HEK293T (cell line): ENCODE measurements at places on chromosomes 2 and 18.

DNA sequence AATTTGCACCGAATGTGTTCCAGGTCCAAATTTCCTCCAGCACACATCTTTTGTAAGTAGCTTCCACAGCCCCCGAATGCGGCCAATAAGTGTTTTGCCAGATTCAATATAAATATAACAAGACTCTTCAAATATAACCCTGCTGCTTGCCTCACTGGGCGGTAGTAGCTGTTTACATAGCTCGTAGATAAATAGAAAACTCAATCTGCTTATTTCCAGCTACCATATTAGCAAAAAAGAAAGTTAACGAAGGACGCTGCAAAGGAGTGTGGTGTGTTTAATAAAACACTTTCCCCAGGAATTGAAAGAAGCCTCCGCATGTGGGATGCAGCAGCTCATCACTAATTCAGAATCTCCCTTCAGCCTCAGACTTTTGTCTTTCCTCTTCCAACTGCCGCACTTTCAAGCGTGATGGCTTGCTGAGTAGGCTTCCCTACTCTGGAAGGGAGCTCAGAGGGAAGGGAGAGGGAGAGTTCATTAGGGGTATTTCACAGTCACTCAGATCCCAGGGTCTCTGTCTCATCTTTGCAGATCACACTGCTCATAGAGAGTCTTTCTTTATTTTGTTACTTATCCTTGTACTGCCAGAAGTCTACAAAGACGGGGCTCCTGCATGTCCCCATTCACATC lies 367.0 kb downstream of the RND3 start:
- no peak for DNase-seq

DNA sequence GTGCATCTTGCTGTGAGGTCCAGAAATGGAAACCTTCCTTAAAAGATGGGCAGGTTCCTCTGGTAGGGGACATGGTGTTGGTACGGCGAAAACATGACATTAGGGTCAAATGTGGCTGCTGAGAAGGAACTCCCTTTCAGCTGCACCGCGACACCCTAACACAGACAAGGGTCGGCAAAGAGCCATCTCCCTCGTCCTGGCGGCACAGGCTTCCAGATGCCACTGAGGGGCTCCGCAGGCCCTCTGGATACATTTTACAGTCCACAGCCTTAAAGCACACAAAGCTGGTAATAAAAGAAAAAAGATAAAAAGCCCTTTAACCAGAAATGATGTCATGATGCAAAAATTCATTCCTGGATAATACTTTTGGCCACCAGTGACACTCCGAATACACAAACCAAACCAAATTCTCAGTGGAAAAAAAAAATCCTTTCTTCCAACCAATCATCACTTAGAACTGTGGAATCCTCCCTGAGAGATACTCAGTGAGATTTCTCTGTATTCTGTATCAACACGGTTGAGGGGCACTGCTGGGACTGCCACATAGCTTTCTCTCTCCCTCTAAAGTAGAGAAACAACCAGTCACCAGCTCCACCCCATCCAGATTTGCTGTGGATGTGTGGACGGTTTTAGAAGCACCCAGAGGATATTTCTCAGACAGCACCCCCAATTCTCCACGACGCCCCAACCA lies 174.8 kb downstream of the HDAC4 start:
- no peak for DNase-seq

DNA sequence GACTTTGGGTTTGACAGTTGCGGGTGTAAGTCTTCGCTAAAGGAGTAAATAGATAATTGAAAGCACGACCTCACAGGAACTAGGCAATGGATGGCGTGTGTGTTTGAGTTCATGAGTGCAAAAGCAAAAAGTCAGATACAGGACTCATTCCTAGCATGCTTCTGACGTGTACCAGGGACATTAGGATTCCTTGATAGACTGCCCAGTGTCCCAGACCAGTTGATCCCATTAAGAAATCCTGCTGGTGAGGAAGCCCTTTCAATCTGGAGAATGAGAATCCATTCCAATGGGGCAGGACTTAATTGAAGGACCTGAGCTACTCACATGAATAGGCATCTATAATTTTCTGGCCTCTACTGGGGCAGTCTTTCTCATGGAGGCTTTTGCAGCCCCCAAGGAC lies 235.4 kb downstream of the RAD51AP2 start:
- DNase-seq, result no peak

DNA sequence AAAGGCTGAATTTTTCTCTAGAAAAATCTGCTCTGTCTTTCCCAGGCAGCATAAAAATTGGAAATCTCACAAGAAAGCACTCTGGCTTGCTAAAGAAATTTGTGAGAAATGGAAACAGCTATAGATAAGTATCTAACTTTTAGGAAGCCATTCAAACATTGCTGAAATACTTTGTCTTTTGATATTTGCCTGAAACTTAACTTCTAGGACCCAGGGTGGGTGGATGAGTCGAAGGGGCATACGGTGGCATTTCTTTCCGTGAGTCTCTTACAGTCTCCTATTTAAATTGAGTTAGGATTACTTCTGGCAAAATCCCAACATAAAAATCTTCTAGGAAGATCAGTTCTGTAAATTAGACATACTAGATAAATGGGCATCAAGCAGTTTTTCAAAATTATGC lies 532 bp upstream of the COL3A1 start:
- DNase-seq, result no peak

- DNase-seq, result no peak
These were observed 14.2 kb upstream of the RTTN start for GRCh38 chr18:70219688-70220087.

GRCh38 chr2:230048010-230048671 lies 20.6 kb downstream of the SLC16A14 start:
- DNase-seq, result no peak

GRCh38 chr2:113750385-113750784 lies 6.1 kb downstream of the SLC35F5 start:
- no peak for DNase-seq

GRCh38 chr2:115574667-115575066 lies 1132.2 kb downstream of the DPP10 start:
- no peak for DNase-seq

GRCh38 chr2:176071330-176072291 lies 12.2 kb downstream of the EVX2 start:
- no peak for DNase-seq

DNA sequence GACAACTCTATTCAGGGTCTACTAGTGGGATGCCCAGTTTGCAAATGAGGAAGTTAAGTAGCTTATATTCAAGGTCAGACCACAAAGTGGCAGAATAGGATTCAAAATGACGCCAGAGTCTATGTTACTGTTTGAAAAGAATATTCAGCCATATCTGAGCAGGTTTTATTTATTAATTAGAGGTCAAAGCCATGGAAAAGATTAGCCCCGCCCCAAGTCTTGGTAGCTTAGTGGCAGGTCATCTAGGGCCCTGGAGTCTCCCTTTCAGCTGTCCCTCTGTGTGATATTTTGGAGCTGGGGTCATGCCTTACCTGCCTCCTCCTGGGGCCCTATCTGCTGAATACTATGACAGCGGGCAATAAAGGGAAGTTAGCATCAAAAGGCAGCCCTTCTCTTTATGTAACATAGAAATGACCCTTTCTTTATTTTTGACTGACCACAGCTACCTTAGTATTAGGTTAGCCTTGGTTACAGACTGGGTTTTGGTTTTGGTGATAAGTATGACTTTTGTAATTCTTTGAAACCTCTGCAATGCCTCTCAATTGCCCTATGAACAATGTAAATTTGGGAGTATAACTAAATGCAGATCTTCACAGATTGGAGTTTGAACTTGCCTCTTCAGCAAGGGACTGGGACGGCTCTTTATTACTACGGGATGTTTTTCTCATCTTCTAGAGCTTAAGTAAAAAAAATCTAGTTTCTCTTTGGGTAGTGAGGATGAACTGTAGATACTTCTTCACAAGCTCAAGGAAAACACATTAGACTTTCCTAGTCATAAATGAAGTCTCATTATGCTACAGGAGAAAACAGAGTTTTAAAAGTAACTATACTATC lies 153.0 kb upstream of the ITGA4 start:
- no peak for DNase-seq

GRCh38 chr2:134669731-134670669 lies 48.8 kb downstream of the TMEM163 start:
- DNase-seq, result no peak

GRCh38 chr2:42928692-42929545 lies 136.5 kb upstream of the HAAO start:
- peak; percentile 54 for DNase-seq

DNA sequence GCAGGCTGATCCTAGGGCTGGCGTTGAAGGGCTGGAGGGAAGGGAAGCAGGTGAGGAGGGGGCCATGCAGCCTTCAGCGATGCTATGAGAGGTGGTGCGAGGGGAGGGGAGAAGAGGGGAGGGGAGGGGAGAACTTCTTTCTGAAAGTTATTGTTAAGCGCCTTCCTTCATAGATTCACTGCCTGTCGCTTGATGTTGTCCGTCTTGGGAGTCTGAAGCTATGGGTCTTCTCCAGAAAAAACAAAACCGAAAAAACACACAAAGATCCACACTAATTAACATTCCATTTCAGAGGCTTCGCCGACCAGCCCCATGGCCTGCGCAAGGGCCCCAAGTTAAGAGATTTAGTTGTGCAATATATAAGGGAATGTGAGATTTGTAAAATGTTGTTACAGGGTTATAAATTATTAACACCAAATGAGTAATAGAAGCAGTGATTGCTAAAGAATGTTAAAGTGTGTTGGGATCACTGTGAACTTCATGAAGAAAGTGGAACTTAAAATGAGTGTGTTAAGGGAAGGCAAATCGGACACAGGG lies 758 bp downstream of the CFAP221 start:
- no peak for DNase-seq

DNA sequence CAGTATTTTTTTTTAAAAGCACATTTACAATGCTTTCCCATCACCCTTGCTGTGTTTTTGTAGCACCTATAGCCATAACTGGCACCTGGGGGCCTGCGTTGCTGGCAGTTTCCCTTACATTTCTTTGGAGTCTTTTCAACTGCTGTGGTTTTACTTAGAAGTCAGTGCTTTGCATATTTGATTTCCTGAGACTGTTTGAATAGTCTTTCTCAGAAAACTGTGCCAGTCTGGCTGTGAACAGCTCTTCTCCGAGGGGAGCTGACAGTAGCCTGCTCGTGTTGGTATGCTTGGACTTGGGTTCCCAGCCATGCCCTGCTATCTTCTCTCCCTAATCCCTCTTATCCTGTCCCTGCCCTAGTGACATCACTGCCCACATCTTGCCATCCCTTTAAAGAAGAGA lies 81.5 kb downstream of the DPP4 start:
- DNase-seq, result no peak

DNA sequence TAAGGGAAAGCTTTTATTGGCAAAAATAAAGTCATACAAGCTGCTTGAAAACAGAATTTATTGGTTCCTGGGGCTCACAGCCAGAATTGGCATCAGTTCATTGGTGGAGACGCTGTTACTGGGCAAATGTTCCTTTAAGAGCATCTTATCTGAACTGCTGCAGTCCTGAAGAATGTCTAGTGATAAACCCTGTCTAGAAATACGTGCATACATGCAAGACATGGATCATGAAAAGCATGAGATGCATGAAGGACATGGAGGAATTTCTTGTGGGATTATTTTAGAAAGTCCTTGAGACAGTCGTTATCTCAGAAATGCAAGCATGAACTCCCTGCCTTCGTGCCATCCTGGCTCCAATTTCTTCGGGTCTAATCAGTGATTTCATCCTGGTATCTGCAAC lies 32.5 kb upstream of the FHOD3 start:
- no peak for DNase-seq

- DNase-seq, result no peak
These were observed 102.9 kb downstream of the CABLES1 start for GRCh38 chr18:23238152-23238531.

DNA sequence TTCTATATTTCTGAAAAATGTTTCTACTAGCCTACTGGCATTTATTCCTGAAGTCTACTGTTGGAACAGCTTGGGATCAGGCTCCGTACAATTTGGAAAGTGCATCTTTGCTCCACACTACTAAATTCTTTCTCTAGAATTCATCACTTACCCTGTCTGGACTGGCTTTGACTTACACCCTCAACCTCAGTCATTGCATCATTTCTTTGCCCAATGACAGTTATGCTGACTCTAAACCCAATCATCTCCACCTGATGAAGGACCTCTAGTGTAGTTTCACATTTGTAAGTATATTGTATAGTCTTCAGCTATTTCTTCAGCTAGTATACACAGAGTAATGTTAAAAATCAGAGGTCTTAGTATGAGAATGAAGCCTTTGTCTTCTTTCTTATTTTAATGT lies 359.6 kb upstream of the MC4R start:
- DNase-seq, result no peak

DNA sequence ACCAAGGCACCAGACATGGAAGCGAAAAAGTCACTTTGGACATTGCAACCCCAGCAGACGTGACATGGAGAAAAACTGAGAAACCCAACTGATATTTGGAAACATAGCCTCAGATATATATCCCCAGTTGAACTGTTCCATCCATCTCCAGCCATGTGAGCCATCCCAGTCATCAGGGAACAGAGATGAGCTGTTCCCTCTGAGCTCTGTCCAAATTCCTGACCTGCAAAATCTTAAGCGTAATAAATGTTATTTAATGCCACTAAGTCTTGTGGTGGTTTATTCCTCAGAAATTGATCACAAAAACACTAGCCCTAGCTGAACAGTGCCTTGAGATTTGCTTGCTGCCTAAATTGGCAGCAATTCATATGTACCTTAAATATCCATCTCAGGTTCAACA lies 182.8 kb downstream of the NRP2 start:
- no peak for DNase-seq

DNA sequence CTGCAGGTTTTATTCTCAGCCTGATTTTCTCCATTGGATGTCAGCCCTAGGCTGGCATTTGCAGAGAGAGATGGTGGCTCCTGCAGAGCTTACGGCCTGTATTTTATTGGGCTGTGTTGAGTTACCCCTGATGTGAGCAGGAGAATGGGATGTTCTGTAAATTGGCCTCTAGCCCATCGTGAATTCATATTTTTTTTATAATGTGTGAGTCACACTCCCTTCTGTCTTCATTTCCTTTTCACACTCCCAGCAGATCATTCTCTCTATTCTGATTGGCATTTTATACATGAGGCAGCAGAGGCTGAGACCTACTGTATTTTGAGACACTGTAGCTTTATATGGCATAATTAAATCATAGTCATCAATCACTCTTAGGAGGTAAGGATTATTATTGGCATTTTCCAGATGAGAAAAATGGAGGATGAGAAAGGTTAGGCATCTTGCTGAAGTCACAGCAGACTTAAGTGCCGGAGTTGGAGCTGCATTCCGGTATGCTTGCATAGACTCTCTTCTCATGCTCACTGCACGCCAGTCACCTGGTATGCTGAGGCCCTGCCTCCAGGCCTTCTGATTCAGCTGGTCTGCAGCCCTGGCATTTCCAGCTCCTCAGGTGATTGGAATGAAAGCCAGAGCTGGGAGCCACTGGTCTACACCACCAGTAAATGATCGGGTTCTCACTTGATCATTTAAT lies 142.4 kb downstream of the NEDD4L start:
- no peak for DNase-seq

- no peak for DNase-seq
These were observed 67.2 kb upstream of the ACYP2 start for GRCh38 chr2:54048117-54048785.
